H1 (cell line): ENCODE measurements at places on chromosomes 12 and 14.
A peak's percentile ranks its signal among the peaks of the same experiment; 100 is the strongest.

GRCh38 chr12:98110536-98110935 lies 404.9 kb upstream of the TMPO start:
- no peak for DNase-seq

GRCh38 chr12:119417440-119417839 lies 82.9 kb downstream of the CCDC60 start:
- no peak for DNase-seq

GRCh38 chr14:75967866-75968265 lies 13.9 kb downstream of the TGFB3 start:
- DNase-seq, result no peak

DNA sequence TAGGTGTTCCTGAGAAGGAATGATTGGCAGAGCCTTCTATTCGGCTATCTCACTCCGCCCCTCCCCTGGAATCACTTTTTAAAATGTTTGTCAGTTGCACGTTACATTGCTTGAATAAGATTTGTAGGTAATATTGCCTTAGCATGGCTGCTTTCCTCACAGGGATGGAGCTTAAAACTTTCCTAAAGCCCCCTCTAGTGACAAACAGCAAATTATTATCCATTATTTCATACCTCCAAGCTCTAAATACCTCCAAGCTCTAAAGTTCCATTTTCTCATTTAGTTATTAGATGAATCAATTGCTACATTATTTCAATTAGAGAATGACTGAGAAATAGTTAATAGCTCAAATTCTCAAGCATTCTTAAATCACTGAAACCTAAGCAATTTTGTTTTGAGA lies 5.1 kb upstream of the SPATA7 start:
- DNase-seq, result no peak

DNA sequence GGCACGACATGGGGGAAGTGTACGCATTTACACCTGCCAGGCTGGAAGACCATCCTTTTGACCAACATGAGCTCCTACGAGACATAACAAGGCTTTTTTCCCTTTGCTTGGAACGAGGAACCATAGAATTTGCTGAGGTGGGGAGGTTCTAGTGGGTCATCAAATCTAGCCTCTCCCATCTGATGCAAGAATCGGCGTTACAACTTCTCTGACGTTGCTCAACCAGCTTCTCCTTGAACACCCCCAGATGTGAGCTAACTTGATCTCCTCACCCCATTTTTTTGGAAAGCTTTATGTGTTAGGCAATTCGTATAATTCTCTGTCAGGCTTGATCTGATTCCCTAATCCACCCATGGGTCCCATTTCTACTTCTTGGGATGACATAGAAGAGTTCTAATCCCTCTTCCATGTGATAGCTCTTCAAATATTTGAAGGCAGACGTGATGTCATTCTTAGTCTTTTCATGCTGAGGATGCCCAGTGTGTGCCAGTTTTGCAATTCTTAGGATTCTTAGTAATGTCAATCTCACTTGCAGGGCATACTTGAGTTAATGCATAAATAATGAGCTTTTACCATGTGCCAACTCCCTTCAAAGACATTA lies 163.6 kb upstream of the PARP11 start:
- DNase-seq, result no peak

GRCh38 chr14:22802860-22803686 lies 12.2 kb downstream of the SLC7A7 start:
- DNase-seq, result no peak

DNA sequence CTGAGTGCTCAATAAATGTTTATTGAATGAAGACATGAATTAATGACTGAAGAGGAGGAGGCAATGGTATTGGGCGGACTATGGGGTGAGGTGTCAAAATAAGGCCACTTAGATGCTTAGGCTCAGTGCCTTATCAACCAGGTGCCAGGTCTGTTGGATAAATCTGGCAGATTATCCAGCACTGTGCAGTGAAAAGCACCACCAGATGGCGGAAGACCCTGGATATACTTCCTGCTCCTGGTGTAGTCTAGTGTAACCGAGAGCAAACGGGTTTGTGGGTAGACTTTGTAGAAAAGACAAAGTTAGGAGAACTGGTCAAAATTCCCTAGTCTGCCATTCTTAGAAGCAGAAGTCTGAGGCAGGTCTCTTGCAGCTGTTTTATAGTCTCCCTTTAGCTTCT lies 306.3 kb downstream of the ATP23 start:
- DNase-seq, result peak; percentile 7

GRCh38 chr12:127546721-127547505 lies 720.1 kb upstream of the TMEM132C start:
- no peak for DNase-seq

DNA sequence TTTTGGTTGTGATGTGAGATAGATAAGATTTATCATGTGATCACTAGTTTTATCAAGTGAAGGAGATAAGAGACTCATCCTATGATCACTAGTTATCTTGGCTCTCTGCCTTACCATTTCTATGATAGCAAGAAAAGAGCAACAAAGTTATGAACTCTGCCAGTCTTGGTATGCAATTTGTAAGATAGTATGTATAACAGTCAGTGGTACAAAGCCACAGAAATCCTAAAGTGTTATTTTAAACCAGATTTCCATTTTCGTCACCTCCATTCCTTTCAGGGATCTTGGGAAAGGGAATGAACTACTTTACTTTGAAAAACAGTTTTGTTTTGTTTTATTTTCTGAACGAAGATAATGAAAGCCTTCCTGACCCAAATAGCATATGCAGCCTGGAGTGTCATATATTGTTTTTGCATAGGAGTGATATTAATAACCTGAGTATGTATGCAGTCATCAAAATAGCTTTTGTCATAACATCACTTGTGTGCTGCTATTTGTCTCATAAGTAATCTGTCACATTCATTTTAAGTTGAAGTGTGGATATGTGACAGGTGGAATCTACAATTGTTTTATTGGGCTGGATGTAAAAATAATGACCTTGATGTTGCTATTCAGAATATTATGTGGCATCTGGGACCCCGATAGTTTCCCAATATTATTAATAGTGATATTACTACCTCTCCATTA lies 35.0 kb downstream of the FLRT2 start:
- DNase-seq, result no peak

DNA sequence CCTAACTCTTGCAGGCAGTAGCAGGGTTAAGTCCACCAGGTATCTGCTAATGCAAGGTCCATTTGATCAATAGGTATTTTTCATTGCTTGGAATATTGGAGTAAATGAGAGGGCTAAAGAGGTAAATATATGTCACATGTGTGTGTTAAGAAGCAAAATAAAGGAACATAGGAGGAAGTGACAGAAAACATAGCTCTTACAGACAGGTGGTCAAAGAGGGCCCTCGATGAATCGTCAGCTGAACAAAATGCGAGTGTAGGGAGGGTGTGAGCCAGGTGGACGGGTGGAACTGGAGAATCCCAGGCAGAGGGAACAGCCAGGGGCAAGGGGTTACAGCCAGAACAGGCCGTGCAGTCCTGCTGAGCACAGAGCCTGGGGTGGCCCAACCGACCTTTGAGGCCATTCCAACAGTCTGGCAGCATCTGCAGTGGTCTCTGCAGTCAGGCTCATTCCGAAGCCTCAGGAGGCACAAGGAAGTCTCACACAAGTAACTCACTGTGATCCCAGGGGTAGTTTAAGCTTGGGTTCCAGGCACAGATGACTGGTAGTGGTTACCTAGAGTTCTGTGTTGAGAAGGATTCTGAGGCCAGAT lies 43.2 kb downstream of the CCDC88C start:
- no peak for DNase-seq

GRCh38 chr12:26807292-26807691 lies 25.7 kb downstream of the ITPR2 start:
- no peak for DNase-seq

- DNase-seq, result no peak
Measured at GRCh38 chr12:99767809-99768208, 120.3 kb downstream of the GARIN6 start.

DNA sequence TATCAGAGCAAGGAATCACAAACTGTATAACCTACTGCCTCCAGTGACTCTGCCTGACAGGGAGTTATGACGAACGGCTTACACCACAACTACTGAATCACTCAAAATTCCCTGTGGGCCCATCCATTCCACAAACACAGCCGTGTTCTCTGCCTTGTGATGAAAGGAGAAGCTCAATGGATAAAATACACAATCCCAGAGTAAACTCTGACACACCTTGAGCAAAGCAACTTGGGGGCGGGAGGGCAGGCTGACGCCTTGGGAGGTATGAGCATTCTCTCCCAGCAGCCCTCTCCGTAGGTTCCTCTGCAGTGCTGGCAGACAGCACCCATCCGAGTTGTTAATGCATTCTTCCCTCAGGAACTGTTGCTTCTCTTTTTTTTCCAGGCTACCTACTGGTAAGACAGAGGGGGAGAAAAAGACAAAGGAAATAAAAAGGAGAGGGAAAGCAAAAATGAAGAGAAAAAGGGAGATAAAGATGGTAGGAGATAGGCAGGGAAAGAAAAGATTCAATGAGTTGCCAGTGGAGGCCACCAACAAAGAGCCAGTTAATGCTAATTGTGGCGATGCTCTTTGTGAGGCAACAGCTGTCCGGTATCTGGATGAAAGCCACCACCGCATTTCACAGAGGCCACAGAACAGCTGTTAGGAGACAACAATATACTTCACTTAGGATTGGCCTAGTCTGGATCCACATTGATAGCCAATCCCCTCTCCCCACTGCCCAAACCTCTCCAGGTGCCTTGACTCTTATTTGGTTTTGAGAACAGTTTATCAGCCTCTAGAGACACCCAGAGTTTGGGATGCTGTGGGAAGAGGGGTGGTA lies 4.7 kb upstream of the DIO2 start:
- no peak for DNase-seq

DNA sequence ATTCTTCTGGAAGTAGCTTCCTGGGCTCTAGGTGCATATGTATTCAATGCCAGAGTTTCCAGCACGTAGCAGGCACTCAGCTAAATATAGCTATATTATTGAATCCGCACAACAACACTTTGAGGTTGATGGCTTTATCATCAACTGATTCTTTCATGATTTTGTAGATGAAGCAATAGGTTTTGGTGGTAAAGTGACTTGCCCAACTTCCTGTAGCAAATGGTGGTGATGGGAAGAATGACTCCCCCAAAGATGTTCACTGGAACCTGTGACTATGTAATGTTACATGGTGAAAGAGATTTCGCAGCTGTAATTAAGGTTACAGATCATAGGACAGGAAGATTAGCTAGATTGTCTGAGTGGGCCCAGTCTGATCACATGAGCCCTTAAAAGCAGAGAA lies 3.2 kb downstream of the TDRD9 start:
- DNase-seq, result no peak
